ENCODE measurements at places on chromosomes 3 and 15.

- no peak for DNase-seq
Observed at GRCh38 chr15:43029476-43029875, 76.4 kb downstream of the UBR1 start.

- DNase-seq, result no peak
Observed at GRCh38 chr3:130395331-130395730, 49.9 kb downstream of the COL6A5 start.

DNA sequence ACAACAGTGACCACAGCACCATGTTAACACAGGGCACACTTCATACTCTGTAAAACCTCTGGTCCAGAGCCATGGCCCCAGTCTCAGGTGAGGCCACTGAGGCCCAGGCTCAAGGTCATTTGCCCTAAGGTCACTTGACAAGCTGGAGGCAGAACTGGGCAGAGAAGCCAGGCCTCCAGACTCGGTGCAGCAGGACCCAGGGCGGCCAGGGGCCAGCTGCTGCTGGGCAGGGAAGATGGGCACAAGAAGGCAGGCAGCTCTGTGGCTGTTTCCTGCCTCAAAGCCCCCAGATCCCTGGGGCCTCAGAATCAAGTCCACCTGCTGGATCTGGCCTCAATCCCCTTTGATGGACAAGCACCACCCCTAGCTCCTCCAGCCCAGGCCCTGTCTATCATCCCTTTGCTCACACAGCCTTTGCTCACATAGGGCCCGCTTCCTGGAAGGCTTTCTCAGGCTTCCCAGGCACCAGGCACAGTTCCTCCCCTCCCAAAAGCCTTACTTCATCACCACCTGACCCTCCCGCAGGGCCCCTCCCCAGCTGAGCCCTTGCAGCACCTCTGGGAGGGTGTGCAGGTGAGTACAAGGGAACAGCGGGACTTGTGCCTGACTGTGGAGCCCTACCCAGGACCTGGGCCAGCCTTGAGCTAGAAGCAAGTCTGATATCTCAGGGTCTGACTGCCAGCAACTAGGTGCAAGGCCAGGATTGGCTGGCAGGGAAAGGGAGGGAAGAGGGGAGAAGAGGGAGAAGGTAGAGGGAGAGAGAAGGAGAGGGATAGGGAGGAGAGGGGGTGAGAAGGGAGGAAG is 38.0 kb upstream of the LINGO1 start:
- no peak for DNase-seq

DNA sequence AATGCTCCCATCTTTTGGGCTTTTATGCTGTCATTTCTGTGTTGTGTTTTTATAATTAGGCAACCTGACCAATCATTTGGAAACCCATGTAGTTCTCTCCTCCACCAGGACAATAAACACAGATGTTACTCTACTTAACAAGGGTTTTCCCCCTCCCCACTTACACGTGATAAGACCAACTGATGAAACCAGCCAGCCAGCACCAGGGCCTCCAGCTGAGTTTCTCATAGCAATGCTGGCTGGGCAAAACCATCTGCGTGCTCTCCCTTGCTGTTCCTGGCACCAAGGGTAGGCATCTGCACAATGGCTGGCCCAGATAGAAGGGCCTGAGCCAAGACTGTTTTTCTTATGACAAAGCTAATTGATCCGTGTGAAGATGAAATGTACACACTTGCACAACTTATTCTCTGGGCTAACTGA is 310.4 kb downstream of the PLCL2 start:
- no peak for DNase-seq

DNA sequence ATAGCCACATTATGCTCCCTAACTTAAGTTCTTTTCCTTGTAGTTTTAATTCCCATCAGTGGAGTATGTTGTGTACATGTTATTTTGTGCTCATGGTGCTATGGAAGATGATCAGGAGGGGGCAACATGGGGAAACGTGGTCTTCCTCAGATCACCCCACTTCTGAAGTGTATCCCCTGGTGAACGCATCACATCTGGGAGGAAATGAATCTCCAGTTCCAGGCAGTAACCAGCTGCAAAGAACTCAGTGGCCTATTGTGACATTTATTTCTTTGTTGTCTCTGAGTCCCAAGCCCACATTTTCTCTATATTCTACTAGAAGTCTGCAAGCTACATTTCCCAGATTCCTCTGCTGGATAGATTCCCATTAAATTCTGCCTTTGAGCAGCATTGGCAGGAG is 217.0 kb downstream of the SATB1 start:
- no peak for DNase-seq

- DNase-seq, result no peak
Observed at GRCh38 chr3:69433121-69433968, 47.5 kb upstream of the FRMD4B start.

DNA sequence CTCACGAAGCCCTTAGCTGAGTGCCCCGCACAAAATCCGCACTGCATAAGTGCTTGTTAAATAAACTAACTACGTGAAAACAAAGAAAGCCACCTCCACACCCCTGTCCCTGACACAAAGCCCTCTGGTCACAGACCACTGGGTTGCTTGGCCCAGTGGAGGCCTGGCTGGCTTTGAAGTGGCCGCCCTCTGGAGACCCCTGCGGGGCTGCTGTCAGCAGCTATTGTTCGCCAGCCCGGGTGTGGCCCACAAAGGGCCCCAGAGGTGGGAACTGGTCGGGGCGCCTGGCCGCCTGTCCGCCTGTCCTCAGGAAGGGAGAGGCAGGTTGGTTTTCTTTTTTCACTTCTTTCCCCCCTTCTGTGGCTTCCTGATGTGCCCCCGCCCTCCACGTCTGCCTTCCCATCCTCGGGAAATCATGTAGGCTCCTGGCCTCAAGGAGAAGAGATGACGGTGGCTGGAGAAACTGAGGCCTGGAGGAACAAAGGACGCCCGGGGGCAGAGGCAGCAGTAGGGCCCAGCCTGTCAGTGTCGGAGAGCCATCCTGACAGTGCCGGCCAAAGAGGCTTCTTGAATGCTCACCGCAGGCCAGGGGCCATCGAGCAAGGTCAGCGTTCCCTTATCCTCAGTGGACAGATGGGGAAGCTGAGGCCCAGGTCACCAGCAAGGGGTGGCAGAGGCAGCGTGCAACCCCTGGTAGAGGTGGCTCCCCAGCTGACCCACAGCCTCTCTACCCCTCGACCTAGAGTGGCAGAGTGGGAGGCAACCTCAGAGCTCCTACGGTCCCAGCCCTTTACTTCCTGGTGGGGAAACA is 61.1 kb downstream of the SLC6A6 start:
- no peak for DNase-seq

Data from lung microvascular endothelial cell (primary cell).